Stimulated activated CD4-positive, alpha-beta T cell treated with anti-CD3 and anti-CD28 coated beads, TNF-alpha, amount 100 ng/mL, for 1 hour (primary cell): ENCODE measurements at places on chromosomes 7 and 10.

DNA sequence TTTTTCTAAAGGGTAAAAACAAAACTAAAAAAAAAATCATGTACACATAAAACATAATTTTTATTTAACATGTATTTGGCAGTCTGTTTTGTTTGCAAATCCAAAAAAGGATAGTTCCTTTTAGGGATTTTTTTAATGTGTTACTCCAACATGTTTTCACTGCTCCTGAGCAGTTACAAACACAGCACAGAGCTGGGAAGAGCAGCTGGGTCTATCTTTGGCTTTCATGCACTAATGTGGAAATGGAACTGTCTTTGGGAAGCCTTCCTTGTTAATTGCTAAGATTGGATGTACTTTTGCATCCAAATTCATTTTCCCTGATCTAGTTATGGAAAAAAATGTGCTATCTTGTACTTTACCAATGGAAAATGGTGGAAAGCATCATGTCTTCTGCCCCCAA lies 1035.1 kb downstream of the CNTNAP2 start:
- no peak for DNase-seq

DNA sequence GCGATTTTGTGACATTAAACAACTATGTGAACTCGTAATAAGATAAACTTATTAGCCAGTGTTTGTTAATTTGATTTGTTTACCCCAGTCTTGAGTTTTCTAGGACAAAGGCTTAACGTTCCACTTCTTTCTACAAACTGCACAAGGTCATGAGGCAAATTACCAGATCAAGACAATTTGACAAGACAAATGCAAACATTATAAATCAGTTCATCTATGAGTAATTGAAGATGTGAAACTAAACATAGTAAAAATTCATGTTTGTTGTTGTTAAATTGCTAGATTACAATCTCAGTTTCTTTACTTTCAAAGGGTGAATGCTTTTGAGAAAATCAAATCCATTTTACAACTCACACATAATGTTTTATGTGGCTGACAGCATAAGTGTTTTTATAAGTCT lies 13.4 kb upstream of the ZNF804B start:
- DNase-seq = no peak

- DNase-seq = no peak
These were observed 62.5 kb downstream of the C10orf143 start for GRCh38 chr10:130048081-130048480.

DNA sequence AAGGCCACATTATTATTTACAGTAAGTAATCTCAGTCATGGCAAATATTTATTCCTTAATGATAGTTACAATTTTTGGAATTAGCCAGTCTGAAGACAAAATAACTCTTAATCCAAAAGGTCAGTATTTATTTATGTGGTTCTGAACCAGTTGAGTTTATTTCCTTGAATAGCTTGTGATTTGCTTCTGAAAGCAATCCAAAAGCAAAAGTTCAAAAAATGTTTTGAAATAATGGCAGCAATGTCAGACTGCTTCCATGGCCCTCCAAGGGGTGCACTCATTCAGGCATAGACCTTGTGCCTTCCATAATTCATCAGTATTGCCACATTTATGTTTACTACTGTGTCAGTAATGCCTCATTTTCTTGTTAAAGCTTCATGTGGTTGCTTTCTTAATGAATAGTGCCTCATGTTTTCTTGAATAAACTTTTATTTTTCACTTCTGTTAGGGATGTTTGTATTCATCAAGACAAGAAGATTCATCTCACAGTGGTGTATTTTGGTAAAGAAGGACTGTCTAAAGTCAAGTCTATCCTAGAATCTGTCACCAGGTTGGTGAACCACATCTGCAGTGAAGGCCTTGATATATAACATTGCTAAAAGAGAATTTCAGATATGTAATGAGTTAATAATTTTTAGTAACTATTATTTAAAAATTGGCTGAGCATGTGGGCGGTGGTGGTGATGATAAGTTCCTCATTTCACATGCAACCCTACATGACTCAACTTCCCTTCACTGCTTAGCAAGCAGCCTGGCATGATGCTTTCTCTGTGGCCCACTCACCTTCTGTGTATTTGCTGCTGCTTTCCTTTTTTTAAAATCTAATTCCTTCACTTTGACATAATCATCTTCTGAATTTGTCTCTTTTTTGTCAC lies 22.0 kb downstream of the CSGALNACT2 start:
- no peak for DNase-seq

DNA sequence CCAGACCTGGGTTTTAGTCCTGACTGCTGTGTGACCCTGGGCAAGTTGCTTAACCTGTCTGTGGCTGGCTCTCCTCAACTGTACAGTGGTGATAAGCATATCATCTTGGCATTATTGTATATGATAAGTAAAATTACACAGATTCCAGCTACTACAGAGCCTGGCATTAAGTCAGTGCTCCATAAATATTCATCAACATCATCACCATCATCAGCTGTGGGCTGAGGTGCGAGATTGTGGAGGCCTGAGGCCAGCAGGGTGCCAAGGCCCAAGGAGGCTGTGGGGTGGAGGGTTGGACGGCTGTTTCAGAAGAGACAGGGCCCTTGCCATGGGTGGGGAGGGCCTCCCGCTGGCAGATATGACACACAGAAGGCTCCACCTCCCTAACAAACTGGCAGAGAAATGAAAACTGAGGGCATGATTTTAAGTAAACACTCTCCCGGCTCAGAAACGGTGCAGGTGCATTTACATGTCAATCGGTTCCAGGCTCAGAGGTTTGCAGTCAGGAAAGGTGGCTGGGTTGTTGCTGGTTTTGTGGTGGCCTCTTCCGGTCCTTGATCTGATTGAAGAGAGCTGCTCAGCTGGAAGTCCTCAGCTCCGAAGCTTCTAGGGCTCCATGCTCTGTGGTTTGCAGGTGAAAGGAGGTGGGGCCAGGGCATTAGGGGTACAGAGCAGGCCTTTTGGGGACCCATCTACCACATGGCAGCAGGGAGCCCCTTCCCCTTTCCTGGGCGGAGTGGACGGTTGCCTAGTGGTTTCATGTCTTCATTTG lies 10.2 kb downstream of the CRYGN start:
- no peak for DNase-seq

GRCh38 chr7:13130321-13130720 lies 442.9 kb downstream of the ARL4A start:
- DNase-seq = no peak

- no peak for DNase-seq
These were observed 52.5 kb downstream of the KLRG2 start for GRCh38 chr7:139431010-139431409.
